ENCODE measurements at places on chromosomes 13 and 19.

DNA sequence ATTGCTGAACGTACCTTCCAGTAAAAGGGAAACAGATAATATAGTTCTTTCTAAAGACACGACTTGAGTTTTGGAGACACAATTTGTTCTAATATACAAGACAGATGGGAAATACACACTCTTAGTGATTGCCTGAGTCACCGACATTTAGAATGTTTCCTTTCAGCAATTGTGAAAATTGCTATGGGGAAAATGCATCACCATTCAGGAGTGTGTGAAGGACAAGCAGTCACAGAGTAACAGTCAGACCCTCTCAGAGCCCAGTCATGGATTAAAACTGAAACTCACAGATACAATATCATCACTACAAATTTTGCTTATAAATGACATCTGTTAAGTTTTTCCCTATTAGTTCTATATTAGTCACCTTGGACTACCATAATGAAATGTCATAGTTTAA lies 286.1 kb downstream of the SPRY2 start:
- DNase-seq: no peak

DNA sequence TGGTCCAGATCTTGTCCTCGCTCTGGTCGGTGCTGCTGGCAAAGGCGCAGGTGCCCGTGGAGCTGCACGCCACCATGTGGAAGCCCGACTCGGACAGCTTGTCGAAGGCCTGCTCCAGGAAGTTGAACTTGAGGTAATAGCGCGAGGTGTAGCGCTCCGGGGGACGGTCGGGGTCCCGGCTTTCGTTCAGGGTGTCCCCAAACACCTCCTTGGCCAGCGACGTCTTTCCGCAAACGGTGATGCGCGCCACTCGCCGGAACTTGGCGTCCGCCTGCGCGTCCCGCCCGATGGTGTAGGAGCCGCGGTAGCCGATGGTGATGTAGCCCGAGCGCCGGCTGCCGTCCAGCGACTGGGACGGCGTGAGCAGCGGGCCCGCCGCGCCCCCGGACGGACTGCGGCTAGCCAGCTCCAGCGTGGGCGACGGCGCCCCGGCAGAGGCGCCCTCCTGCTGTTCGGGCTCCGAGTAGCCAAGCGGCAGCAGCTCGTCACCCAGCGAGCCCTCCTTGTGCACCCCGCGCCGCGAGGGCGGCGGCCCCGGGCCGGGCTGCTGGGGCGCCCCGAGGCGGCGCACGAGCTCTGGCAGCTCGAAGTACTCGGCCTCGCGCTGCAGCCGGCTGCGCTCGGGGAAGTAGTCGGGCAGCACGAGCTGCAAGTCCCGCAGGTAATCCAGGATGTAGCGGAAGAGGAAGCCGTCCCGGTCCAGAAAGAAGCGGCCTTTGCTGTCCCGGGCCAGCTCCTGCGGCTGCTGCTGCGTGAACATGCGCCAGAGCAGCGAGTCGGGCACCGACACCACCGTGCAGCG lies 801 bp downstream of the KCTD12 start:
- peak; percentile 67 for DNase-seq

DNA sequence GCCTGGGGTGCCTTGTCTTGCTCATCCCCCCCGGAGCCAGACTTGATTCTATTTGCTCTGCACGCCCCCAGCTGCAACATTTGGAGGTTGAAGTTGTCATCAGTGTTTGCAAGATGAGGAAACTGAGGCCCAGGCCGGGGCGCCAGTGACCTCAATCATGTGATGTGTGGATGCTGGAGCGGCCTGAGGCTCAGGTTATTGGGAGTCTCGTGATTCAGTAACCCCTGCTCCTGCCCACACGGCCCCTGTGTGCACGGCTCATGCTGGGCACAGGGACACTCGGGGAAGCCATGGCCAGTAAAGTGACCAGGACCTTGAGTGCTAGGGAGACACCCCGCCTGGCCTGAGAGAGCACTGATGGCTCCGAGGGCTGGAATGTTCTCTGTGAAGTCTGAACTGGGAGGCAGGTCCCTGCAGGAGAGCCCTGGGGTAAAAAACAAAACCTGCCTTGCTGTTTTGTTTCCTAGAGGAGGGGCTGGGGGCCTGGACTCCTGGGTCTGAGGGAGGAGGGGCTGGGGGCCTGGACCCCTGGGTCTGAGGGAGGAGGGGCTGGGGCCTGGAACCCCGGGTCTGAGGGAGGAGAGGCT lies 1.9 kb downstream of the FGF21 start:
- no peak for DNase-seq

DNA sequence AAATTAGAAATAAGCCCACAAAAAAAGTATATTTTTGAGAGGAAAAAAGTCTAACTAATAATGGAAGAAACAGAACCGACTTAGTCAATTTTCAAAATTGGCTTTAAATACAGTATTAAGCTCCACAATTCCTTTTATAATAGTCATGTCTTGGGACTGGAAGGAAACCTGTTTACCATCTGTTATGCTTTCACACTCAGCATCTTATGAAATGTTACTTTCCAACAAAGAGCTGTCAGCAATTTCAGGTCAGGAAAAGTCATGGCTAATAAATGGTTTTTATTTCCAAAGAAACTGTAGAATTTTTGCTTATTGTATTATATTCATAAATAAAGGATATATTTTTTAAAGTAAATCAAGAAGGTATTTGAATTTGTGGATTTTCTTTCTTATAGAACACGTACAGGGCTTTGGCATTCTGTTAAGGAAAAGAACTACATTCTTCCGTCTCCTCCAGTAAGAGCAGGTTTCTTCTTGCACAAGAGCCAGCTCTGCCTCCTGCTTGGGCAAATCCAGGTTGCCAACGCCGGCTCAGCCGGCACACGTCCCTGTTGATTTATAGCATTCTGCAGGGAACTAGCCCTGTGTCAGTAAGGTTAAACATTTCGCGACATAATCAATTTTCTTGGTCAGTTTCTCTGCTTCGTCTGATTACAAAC lies 52.9 kb upstream of the GPR12 start:
- no peak for DNase-seq

DNA sequence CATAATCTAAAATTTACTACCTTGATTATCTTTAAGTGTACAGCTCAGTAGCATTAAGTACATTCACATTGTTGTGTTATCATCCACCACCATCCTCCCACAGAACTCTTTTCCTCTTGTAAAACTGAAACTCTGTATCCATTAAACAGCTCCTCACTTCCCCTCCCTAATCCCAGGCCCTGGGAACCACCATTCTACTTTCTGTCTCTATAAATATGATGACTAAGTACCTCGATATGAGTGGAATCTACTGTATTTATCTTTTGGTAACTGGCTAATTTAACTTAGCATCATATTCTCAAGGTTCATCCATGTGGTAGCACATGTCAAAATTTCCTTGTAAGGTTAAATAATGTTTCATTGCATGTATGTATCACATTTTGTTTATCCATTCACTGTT lies 49.0 kb upstream of the POMP start:
- no peak for DNase-seq

DNA sequence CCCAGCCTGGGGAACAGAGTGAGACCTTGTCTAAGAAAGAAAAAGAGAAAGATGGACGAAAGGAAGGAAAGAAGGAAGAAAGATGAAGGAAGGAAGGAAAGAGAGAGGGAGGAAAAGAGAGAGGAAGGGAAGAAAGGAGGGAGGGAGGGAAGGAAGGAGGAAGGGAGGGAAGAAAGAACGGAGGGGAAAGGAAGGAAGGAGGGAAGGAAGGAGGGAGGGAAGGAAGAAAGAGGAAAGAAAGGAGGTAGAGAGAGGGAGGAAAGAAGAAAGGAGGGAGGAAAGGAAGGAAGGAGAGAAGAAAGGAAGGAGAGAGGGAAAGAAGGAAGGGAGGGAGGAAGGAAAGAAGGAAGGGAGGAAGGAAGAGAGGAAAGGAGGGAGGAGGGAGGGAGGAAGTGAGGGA lies 20.9 kb downstream of the CABP5 start:
- DNase-seq: no peak

DNA sequence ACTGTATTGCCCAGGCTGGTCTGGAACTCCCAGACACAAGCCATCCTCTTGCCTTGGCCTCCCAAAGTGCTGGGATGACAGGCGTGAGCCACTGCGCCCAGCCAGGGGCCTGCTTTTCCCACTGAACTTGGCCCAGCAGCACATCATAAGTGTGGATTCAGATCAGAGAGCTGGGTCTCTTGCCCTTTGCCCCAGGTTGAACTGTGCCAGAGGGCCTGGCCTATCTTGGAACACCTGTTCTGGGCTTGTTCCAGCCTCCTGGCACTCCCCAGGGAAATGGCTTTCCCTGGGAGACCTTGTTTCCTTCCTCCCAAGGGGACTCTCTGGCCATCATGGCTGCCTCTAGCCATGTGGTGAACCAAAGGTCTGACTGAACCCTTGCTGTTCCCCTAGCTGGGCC lies 3.4 kb downstream of the CC2D1A start:
- DNase-seq: no peak

GRCh38 chr13:106246666-106247188 lies 288.7 kb downstream of the EFNB2 start:
- DNase-seq: no peak

GRCh38 chr13:95564733-95565291 lies 12.3 kb downstream of the CLDN10 start:
- no peak for DNase-seq

GRCh38 chr19:11142528-11143171 lies 12.9 kb downstream of the SPC24 start:
- no peak for DNase-seq

DNA sequence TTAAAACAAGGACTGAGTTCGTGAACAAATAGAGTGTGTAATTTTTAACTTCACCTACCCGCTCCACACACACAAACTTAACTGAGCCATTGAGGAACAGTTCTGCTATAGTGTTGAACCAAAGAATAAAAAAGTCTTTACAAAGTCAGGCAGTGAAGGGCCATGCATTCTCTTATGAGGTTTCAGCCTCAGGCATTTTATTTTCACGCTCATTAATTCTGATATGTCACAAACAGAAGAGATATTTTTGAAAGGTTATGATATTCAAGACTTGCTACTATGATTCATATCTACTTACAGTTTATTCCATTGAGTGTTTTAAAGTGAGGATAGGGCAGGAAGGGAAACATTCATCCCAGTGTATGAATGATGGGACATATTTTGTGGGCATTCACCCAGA lies 282.2 kb downstream of the SLITRK5 start:
- DNase-seq: no peak

DNA sequence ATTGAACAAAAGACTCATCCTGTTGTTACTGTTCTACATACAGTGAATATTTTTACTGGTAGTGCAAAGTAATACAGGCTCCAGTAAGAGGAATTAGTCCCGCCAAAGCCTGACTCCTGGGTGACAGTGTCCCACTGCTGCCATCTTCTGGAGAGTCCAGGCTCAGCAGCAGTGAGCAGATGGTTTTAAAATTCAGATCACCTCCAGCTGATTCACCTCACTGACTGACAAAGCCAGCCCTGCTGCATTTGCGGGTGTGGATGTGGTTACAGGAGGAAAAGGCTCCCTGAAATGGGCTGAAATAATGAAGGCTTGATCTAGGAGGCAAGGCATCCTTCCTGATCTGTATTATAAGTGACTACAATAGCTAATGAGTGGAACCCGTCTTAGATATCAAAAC lies 18.3 kb downstream of the PABPC3 start:
- no peak for DNase-seq

GRCh38 chr13:26614721-26615120 lies 57.2 kb downstream of the WASF3 start:
- no peak for DNase-seq

DNA sequence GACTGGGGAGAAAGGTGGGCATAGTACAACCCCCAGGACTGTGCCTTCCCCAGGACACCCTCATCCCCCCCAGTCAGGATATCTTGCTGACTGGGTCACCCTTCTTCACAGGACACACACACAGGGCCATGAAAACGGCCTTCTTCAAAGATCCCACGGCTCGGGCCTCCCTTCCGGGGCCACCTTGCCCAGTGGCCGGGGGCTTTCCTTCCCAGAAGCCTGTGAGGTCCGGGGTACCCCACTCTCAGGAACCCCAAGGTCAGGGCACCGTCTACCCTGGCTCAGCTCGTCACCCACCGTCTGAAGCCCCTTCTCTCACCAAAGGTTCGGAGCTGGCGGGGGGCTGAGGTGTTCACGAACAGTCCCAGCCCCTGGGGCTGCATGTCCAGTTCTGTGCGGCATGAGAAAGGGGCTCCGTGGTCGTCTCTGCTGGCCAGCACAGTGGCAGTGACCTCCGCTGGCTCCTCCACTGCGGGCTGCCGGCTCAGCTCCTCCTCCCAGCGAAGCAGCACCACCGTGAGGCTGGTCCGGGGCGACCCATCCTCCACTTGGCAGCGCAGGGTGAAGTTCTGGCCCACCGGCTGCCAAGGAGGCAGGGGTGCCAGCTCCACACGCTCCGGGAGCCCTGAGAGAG lies 2.1 kb upstream of the RAVER1 start:
- no peak for DNase-seq

DNA sequence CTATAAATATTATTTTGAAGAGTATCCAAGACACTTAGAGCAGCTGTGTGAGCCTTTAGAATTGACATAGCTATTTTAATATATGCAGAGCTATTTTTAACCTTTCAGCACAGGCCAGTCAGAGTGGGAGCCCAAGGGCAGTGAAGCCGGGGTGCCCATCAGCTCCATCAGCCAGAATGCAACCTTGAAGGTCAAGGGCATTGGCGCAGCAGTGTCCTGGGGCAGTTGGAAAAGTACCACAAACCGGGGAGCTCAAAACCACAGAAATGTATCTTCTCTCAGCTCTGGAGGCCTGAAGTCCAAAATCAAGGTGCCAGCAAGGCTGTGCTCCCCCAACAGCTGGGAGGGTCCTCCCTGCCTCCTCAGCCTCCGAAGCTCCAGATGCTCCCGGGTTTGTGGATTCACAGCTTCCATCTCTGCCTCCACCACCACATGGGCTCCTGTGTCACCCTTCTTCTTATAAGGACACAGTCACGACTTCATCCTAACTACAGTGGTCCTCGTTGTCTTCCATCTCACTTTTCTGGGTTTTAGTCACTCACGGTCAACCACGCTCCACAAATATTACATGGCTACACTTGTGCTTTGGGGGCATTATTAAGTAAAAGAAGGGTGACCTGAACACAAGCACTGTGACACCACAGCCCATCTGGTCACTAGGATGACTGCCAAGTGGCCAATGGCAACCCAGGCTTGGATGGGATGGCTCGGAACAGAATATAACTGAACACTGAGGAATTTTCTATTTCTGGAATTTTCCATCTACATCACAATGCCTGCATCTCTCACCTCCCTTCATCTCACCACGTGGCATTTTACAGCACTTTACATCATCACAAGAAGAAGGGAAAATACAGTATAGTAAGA lies 15.9 kb upstream of the GAS6 start:
- DNase-seq: no peak

GRCh38 chr19:944171-944567 lies 18.3 kb downstream of the ARID3A start:
- no peak for DNase-seq

DNA sequence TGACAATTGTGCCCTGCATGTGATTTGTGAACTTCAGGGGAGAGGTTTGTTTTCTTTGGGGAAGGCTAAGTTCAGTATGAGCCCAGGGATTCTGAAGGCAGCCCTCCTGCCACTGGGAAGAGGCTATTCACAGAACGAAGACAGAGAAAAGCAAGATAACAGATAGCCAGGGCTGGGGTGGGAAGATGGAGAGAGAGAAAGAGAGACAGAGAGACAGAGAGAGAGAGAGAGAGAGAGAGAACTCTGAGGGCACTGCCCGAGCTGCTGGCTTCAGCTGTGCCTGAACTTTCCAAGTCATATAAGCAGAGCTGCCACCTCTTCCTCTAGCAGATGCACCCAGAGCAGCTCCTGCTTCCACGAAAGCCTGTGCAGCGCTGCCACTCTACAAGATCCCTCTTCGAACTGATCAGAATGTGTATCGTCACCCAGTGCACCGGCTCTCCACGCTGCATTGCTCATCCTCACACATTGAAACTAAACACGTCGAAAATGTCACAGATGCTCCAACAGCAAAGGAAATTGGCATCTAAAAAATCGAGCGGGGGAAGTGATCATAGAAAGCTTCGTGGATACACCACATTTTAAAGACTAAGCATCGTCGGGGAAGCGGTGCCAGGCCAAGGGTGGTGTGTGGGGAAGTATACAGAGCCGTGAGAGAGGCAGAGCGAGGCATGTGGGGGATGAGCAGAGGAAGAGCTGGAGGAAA lies 81.8 kb upstream of the SIAH3 start:
- no peak for DNase-seq

All from naive thymus-derived CD4-positive, alpha-beta T cell (primary cell).